H1 (cell line): ENCODE measurements at places on chromosomes 4 and X.

- DNase-seq = no peak
Observed at GRCh38 chr4:144583658-144584057, 62.3 kb upstream of the HHIP start.

DNA sequence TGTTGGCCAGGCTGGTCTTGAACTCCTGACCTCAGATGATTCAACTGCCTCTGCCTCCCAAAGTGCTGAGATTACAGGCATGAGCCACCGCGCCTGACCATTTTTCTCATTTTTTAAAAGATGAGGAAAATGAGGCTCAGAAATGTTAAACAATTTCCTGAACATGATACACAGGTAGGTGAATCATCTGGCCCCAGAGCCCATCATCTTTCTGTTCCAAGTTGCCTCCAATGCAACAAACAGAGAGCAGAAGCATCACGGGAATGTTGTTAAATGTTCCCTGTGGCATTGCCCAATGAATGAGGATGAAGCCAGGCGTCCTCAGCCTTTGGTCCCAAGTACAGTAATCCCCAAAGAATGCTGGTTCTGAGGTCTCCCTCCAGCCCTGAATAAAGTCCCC, 31.3 kb upstream of the ANXA5 start:
- DNase-seq = no peak

DNA sequence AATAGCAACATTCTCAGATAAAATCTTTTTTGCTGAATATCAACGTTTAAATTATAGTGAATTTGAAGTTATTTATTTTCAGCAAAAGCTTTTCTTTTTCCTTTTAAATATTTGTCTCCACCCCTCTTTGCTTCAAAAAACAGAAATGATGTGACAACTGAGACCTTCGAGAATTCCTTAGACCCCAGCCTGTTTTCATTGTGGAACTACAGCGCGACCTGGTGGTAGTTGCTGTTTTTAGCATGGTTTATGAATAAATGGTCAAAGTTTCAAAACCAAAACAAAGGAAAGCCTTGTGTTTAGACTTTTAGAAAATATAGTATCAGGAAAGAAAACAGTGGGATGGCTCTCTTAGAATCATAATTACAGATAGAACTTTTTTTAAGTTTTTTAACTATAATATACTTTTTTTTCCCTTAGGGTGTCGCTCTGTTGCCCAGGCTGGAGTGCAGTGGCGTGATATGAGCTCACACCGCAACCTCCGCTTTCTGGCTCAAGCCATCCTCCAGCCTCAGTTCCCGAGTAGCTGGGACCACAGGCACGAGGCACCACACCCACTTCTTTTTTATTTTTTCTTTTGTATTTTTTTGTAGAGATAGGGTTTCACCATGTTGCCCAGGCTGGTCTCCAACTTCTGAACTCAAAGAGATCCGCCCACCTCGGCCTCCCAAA, 26.8 kb upstream of the TMEM184C start:
- DNase-seq = peak; percentile 82

GRCh38 chrX:133134282-133134681, 37.4 kb upstream of the USP26 start:
- DNase-seq = no peak

DNA sequence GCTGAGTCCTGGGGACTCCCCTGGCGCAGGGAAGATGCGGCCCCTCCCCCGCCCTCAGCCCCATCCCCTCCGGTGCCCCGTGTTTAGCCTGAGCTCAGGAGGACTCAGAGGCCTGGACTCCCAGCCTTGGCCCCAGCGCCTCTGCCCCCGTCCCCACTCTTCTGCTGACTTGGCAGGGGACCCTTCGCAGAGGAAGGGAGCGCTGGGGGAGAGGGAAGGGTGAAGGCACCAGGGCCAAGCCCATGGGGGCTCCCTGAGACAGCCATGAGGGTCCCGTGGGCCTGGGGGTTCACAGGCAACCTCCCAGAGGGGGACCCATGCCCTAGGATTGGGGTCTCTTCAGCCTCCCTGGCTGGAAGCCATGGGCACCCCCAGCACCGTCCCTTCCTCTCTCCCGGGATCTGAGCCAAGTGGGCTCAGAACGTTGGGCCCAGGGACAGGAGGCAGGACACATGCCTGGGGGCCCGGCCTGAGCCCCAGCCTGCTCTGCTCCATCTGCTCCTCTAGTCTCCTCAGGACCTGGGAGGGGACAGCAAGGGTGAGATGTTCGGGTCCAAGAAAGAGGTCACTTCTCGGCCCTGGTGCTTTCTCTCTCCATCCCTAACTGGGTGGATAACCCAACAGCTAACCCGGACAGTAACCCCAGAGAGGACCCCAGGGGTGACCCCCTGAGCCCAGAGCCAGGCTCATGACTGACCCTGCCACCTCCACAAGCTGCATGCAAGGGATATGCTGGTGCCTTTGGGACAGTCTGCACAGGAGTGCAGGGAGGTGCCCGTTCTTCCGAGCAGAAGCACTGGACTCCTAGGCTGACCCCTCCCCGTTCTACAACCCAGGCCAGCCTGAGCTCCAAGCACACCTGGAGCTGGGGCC, 1.5 kb upstream of the CPLX1 start:
- DNase-seq = no peak

DNA sequence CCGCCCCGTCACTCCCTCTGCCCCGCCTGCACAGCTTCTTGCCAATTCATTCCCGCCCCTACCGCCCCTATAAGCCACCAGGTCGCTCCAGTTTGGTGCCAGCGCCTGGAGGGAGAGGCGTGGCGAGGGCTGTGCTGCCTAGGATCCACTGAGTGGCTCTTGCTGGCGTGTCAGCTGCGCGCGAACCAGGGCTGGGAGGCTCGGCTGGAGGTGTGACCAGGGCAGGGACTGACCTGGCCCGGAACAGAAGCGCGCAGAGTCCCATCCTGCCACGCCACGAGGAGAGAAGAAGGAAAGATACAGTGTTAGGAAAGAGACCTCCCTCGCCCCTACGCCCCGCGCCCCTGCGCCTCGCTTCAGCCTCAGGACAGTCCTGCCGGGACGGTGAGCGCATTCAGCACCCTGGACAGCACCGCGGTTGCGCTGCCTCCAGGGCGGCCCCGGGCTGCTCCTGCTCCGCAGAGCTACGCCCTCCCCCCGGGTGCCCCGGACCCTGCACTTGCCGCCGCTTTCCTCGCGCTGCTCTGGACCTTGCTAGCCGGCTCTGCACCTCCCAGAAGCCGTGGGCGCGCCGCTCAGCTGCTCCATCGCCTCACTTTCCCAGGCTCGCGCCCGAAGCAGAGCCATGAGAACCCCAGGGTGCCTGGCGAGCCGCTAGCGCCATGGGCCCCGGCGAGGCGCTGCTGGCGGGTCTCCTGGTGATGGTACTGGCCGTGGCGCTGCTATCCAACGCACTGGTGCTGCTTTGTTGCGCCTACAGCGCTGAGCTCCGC, at the start of gene GPR78:
Gene GPR78, plus strand, starts transcription at position 72 of the 773 bp plus-strand sequence. Its CDS starts 591 bp downstream, at position 663.
- DNase-seq = peak; percentile 73
